G401 (cell line): ENCODE measurements at places on chromosomes 11 and 22.

- DNase-seq = no peak
These were observed 181.0 kb downstream of the CHST1 start for GRCh38 chr11:45484326-45484883.

DNA sequence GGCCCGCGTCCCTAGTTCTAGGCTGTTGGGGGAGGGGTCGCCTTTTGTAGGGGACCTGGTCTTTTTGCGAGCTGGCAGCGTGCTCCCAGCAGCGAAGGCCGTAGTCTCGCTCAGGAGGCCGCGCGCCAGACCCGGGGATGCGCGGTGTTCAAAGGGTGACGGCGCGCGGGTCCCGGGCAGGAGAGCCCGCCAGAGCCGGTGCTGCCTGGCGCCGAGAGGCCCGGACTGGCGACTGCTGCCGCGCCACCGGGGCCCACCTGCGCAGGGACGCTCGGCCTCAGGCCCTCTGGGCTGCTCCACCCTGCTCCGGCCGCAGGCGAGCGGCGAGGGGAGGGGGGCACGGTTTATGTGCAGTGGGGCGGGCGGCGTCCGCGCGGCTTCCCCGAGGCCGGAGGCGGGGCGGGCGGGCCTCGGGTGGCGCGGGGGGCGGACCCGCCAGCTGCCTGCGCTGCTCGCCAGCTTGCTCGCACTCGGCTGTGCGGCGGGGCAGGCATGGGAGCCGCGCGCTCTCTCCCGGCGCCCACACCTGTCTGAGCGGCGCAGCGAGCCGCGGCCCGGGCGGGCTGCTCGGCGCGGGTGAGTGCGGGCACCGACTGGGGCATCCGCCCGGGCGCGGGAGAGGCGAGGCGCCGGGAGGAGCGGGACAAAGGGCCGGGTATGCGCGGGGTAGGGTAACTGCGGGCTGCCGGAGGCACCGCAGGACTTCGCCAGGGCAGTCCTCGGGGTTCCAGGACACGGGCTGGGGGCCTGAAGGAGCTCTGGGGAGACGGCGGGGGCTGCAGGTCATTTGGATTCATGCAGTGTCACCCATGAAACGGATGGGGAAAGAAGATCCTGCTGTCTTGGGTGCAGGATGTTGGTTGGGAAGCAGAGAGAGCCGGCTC is at the start of gene PRSS23:
Gene PRSS23, plus strand, starts transcription at position 467 of the 884 bp plus-strand sequence. CDS start 7,102 bp downstream, outside the sequence.
- peak; percentile 49 for DNase-seq

- DNase-seq = no peak
These were observed 8.3 kb downstream of the UEVLD start for GRCh38 chr11:18580113-18580766.

- no peak for DNase-seq
These were observed 16.9 kb downstream of the SMIM38 start for GRCh38 chr11:69172674-69173073.

DNA sequence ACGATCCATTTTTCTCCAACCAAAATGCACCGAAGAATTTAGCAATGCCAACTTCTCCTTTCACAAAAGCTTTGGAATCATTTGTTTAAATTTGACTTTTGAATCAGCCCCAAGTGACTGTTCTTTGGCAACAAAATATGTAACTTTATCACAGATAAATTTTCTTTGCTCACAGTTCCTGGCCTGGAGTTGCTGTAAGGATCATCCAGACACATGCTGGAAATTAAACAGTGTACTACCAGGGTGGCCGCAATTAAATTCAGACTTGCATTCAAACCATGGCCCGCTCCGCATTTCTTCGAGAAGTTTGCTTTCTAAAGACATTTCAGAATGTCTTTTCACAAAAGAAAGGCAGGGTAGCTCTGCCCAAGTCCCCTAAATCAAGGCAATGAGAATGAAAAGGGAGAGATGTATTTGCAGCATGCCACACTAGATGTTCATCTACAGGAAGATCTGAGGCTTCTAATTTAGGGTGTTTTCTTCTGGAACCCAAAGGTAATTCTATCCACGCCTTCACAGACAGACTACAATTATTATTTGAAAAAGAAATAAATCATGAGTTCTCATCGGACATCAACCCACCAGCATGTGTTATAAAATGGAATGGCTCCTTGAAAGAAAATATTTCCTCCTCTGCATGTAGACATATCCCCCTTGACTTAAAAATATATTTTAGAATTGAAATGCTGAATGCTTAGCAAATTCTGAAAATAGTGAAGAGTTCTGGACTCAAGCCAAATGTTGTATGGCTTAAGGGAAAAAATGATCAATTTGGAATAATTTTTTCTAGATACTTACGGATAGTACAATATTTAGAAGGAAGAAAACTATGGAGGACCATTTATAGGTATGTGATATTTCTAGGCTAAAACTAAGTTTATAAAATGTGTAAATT is 189.7 kb upstream of the BLID start:
- DNase-seq = no peak

GRCh38 chr11:83034673-83035014 is 37.1 kb downstream of the RAB30 start:
- no peak for DNase-seq

GRCh38 chr11:104668797-104669463 is 229.3 kb downstream of the CASP12 start:
- DNase-seq = no peak

DNA sequence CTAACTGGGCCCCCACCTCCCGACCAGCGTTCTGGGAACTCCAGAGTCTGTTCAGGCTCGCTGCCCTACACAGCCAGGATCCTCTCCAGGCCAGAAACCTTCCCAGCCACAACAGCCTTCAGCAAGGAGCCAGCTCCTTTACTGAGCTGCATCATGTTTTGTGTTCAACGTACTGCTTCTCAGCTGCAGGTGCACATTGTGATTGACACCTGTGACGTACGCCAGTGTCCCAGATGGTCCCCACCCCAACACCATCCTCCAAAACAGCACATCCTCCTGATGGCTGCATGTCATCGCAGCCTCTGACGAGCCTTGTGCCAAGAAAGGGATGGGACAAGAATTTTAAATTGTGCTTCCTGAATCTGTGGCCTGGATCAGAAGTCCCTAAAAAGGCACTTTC is 117.5 kb downstream of the SPATA19 start:
- peak; percentile 26 for DNase-seq

GRCh38 chr11:662689-663274 is 25.7 kb downstream of the DRD4 start:
- DNase-seq = peak; percentile 61

GRCh38 chr22:45657701-45658100 is 13.9 kb upstream of the ATXN10 start:
- DNase-seq = no peak

- no peak for DNase-seq
These were observed 39.1 kb upstream of the CREB3L1 start for GRCh38 chr11:46238078-46238966.

- no peak for DNase-seq
These were observed 43.6 kb upstream of the DDX6 start for GRCh38 chr11:118834427-118835028.

DNA sequence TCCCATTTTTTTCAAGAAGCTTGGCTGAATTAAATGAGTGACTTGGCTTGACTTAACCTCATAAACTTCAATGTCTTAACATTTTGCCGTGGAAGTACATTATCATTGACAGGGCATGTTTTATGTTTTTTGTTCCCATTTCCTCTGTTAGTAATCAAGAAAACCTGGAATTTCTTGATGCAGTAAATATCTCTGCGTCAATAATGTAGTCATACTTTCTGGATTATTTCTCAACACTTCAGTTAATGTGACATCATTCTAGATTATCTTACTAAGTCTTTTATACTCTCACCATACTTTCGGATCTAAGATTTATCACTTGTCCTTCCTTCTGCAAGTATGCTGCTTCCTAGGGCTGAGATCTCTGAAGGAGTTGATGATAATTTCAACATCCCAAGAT is 58.6 kb upstream of the PGR start:
- no peak for DNase-seq

GRCh38 chr11:27740362-27741013 is 40.2 kb upstream of the BDNF start:
- DNase-seq = no peak

GRCh38 chr22:26892166-26893041 is 235.0 kb downstream of the MIAT start:
- no peak for DNase-seq

DNA sequence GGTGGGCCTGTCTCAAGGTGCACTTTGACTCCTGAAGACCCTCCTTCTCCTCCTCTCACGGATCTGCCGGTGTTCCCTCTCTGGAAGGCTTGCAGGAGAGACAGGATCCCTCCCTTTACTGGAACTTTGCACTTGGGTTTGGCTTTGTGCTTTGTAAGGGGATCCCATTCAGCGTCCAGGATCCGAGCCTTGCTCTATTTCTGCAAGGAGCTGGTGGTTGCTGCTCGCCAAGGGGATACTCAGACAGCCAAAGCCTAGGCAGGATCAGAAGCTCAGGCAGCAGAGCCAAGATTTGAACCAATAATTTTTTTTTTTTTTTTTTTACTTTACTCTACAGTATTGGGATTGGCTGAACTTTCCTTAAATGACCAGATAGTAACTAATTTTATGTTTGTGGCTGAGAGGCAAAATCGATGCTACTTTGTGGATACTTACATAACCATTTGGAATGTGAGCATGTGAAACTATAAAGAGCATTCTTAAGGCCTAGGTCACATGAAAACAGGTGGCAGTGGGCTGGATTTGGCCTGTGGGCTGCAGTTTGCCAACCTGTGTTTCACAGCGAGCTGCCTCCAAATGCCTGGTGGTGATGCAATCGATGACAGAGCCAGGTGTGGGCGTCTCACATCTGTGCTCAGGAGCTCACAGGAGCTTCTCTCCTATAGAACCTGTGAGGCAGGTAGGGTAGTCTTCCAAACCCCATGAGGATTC is 25.2 kb downstream of the BCR start:
- DNase-seq = peak; percentile 50

- no peak for DNase-seq
These were observed 6.8 kb downstream of the APOL1 start for GRCh38 chr22:36259615-36260300.

DNA sequence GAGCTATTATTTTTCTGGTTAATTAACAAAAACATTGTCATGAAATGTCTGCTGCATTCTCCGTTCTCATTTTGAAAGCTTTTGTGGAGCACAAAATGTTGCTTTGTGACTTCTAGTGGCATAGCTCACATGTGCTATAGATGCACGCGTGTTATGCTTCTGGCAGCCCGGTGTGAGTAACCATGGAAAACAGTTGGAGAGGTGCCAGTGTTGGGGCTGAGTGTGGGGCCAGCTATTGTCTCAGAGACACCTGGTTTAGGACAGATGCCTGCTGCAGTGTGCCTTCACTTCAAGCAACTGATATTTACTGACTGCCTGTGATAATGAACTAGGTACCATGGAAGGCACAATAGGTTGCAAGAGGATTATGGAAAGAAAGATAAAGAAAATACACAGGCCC is 760.6 kb downstream of the NTM start:
- DNase-seq = peak; percentile 69

DNA sequence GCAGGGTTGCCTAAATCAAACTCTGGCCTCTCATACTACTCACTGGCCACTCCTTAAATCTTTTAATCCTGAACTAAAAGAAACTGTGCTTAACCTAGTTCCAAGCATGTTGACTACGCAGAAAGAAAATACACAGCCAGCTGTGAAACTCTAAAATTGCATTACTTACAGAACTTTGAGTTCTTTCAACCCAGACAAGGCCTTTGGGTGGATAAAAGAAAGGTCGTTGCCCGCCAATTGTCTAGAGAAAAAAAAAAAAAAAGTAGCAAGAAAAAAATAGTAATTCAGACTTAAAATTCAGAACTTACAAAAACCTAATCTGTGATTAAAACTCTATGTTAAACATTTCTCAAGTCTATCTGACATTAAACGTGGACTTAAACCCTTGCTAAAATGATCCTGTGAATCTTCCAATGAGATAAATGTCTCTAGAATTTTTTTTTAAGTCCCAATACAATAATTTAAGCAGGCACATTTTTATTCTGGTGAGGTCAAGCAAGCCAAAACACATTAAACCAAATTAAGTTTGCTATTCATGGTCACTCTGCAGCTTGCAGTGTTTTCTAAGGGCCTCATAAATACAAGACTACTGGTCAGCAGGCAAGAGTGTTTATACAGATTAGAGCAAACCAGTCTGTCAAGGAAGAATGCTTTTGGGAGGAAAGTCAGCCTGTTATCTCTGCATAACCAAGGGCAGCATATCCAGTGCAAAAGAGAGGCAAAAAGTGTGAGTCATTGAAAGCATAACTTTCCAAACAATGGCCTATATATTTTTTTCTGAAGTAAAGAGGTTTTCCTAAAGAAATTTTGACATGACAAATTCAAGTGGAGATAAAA is 29.5 kb upstream of the CCDC34 start:
- DNase-seq = no peak

GRCh38 chr11:16454289-16454863 is 98.0 kb upstream of the SOX6 start:
- no peak for DNase-seq

GRCh38 chr11:4063348-4063747 is 31.3 kb upstream of the RRM1 start:
- DNase-seq = no peak
